ENCODE measurements at places on chromosomes 11 and 22.

DNA sequence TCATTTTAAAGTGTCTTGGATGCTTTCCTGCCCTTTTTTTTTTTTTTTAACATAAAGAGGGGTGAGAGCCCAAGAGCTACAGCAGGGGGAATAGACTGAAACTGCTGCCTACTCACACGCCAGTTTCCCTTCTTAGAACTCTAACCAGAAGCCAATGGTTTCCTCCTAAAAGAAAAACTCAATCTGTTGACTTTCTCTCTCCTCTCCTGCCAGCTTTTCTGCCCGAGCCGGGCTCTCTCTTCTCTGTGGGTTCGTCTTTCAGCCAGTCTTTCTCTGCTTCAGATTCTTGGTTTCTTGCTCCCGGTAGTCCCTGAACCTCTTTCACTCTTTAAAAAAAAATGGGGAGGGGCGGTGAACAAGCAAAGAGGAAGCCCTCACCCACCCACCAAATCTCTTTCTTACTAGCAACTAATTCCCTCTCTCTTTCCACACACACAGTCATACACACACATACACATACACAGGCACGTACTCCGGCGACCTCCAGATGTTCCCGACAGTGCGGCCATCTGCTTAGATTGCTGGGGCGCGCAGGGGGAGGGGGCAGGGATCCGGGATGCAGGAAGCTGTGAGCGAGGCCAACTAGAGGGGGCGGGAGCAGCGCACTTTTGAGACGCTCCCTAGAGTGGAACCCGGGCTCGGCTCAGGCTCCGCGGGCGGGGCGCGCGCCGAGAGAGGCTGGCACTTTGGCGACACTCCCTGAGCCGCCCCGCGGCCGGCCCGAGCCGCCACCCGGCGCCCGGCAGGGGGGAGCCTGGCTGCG is 444 bp upstream of the TSKU start:
- DNase-seq: peak; percentile 96

DNA sequence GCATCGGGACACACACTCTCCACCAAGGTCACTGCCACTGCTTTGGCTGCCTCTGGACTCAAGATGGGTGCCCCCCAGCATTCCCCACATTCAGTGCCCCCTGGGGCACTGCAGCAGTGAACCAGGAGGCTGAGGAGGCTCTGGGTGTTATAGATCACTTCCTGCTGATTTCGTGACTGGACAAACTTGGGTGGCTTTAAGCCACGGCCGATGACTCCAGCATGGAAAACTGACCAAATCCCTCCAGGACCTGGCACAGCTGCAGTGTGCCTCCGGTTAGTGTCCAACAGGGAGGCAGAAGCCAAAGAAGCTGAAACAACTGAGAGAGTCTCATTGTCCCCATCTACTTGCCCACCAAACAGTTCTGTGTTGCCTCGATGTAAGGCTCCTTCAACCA is 1.2 kb upstream of the GANAB start:
- no peak for DNase-seq

GRCh38 chr11:115272925-115273324 is 231.3 kb downstream of the CADM1 start:
- DNase-seq: no peak

DNA sequence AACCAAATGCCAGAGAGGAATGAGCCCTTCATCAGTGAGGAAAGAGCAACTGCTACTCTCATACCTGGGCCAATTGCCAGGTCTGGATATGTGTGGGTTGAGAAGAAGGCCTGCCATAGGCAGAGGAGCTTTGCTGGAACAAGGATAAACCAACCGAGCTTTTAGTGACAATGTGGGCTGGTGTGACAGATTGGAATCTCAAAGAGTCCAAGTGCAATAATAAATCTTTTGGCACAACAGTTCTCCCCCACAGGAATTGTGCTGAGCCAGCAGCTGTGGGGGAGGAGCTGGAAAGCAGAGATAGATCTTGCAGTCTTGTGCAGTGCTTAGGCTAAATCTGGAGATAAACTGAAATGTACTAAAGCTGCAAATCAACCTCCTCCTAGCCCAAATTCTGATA is 79.4 kb upstream of the ISX start:
- no peak for DNase-seq

- DNase-seq: no peak
These were observed 573.6 kb downstream of the BUD13 start for GRCh38 chr11:116199182-116199581.

GRCh38 chr11:119788911-119789560 is 60.0 kb upstream of the NECTIN1 start:
- peak; percentile 51 for DNase-seq

DNA sequence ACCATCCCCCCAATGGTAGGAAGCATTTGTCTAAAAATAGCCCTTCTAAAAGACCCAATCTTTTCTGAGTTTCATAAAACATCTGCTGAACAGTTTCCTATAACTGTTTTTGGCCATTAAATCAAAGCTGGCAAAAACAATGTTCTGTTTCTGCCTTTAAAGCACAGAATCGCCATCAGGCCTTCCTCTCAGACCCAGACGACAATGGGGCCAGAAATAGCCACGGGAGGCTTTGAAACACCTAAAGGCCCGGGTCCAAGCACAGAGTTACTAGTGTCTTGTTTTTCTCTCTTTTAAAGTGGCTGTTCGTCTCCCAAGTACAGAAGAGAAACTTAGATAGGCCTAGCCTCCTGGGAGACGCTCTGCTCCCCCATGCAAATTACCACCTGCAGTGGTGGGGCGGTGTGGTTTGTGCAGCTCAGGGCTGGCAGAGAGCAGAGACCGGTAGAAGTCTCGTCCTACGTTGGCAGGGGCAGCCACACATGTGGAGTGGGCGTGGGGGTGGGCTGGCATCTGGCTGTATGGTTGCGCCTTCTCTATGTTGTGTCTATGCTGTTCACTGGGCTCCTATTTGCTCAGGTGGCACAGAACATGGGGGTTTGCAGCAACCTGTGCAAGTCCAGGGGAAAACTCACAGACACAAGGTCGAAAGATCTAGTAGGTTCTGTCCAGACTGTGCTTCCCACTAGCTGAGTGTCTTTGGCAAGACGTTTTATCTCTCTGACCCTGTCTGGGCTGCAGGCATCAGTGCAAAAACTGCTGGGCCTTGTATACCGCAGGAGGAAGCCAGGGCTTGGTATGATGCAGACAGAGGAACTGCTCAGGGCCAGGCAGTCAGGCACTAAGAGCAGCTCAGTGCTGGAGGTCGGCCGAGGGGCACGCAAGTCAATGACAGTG is 23.6 kb upstream of the ETS1 start:
- no peak for DNase-seq

GRCh38 chr11:103637295-103637694 is 399.1 kb upstream of the DDI1 start:
- no peak for DNase-seq

GRCh38 chr11:111841370-111842053 is 29.9 kb downstream of the ALG9 start:
- peak; percentile 88 for DNase-seq

DNA sequence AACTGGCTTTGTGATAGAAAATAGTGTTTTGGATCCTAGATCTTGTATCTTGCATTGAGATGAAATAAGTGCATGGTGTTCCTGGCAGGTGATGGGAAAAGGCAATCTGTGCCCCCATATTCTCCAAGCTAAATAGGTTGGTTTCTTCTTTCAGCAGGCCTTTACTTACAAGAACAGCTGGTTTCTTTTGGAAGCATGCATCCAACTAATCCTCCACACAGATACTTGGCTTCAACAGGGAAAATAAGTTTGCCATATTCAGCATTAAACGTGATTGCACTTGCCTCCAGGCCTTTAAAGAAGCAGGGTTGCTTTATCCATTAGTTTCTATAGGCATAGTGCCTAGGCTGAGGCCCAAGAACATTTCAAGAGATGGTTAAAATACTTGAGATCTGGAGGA is 59.9 kb downstream of the APIP start:
- DNase-seq: no peak

DNA sequence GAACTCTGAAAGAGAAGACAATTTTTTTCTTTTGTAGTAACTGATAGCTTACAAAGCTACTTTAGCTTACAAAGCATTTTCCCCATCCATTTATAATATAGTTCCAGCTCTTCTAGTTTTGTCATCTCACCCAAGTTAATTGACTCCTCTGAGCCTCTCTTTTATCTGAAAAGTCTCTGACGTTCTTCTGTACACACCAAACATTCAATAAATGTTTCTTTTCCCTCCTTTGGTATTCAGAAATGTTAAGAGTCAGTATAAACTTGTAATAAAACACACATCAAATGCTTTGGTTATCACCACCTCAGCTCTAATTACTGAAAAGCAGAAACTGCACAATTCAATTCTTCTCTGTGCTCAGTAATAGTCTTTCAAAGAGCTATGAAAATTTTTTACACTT is 5.9 kb downstream of the CCDC90B start:
- no peak for DNase-seq

DNA sequence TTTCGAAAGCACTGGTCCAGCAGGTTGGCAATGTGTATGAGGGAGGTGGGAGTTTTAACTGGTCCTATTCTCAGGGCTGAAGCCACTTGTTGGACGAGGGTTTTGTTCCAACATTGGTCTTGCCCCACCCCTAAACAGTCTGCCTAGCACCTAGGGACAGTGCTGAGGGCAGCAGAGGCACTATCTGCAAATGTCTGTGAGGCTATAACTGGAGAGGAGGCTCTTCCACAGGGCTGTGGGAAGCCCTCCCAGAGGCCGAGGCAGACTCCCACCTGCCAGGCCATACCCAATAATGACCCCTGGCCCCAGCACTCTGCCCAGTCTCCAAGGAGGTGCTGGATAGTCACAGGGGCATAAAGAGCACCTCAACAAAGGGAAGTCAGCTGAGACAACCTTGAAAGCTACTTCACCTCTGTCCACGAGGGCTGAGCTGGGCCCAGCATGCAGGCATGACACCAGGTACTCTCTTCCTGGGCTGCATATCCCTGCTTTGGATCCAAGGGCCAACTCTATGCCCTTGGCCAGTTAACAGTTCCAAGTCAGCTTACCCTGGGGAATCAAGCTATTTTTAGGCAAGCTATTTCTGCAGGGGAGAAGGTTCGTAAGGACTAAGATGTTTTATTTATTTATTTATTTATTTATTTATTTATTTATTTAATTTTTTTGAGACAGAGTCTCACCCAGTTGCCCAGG is 40.2 kb upstream of the SLC25A1 start:
- DNase-seq: no peak

GRCh38 chr11:111602865-111603610 is 789 bp downstream of the SIK2 start:
- peak; percentile 57 for DNase-seq

GRCh38 chr11:123247496-123247799 is 52.4 kb upstream of the CLMP start:
- no peak for DNase-seq

- DNase-seq: no peak
These were observed 13.3 kb downstream of the IL17REL start for GRCh38 chr22:49999063-49999945.

GRCh38 chr11:48055292-48056132 is 75.2 kb downstream of the PTPRJ start:
- peak; percentile 88 for DNase-seq

GRCh38 chr11:121715405-121715804 is 262.6 kb upstream of the SORL1-AS1 start:
- DNase-seq: no peak

- DNase-seq: no peak
These were observed 47.8 kb downstream of the BARX2 start for GRCh38 chr11:129423426-129423825.

DNA sequence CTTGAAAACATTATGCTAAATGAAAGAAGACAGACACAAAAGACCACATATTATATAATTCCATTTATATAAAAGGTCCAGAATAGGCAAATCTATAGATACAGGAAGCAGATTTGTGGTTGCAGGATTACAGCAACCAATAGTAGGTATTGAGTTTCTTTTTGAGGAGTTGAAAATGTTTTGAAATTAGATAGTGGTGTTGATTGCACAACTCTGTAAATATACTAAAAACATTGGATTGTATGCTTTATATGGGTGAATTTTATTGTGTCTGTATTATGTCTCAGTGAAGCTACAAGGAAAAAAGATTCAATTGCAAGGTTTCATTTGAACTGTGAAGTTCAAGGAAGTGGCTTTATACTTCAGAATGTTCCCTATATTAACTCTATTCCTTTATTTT is 3.0 kb upstream of the RRAS2 start:
- DNase-seq: no peak
